ENCODE measurements at places on chromosomes 11 and 22.

- DNase-seq = no peak
Observed at GRCh38 chr11:37503411-37504059, 905.5 kb upstream of the RAG2 start.

- DNase-seq = no peak
Observed at GRCh38 chr11:38481391-38481790, 1883.4 kb upstream of the RAG2 start.

DNA sequence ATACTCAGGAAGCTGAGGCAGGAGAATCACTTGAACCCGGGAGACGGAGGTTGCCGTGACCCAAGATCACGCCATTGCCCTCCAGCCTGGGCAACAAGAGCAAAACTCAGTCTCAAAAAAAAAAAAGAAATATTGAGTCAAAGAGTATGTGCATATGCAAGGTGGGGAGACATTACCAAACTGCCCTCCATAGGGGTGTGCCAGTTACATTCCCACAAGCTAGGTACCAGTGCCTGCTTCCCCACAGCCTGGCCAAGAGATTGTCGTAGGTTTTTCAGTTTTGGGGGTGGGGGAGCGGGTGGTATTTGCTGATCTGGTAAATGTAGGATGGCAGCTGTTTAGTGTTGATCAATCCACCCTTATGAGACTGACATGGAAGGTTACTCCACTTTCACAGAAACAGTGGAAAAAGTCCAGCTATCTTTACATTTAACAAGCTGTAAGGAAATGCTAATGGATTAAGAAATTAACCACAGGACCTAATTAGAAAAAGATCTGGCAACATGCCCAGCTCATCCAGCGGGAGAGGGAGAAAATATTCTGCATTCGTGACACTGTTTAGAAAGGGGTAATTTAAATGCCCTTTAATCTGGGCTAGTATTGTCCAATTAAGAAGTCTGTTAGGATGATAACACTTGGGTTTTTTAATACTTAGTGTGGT is 89.4 kb downstream of the PACS1 start:
- DNase-seq = no peak

- DNase-seq = no peak
Observed at GRCh38 chr11:64762674-64763525, 3.1 kb upstream of the PYGM start.

DNA sequence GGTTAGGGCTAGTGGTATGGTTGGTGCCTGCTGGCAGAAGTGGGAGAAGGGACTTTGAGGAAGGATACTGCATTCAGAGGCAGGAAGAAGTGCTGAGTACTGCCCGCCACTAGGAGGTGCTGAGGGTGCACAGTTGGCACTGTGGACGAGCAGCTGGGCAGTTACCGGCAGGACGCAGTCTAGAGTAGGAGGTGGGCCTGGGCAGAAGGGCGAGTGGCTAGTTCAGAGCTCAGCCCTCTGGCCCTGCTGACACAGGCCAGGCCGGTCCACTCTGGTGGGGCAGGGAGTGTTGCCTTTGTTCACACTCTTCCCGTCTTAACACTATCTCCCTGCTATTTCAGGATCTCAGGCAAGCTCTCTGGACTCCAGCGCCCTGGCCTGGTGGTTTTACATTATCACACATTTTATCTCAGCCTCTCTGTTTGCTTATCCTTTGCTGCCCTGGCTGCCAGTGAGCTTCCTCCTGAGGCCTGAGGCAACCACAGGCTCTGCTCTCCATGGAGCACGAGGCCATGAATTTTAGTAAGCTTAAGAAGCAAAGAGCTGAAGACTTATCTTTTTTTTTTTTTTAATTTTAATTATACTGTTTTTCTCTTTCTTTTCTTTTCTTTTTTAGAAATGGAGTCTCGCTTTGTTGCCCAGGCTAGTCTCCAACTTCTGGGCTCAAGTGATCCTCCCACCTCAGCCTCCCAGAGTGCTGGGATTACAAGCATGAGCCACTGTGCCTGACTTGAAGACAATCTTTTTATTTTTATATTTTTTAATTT is 26.9 kb downstream of the SNAP29 start:
- peak; percentile 73 for DNase-seq

- DNase-seq = no peak
Observed at GRCh38 chr11:106724293-106724892, 293.9 kb downstream of the GUCY1A2 start.

DNA sequence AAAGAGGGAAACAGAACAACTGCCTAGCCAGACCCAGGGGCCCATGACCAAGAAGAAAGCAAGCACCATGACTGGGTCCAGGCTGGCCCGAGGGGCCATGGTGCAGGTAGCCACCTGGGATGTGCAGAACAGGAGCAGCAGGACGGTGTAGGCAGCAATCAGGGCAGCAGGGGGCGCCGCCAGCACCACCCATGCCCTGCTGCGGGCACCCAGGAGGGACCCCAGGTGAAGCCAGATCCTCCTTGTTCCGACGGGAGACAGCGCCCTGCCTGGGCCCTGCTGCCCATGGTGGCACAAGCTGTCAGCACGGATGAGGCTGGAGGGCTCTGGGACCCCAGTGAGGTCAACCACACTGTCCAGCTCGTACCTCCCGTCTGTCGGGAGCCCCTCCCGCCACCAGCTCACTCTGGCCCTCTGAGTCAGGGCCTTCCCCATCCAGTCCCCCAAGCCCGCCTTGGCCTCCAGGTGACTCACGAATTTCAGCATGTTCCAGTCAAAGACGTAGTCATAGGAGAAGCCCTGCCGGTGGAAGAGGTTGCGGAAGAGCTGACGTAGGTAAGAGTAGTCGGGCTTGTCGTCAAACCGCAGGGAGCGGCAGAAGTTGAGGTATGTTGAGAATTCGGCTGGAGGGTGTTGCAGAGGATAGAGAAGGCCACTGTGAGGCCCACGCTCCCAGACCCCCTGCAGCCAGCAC is 18.8 kb downstream of the CSNK1E start:
- peak; percentile 87 for DNase-seq
